AG08396 (cell line): ENCODE measurements at places on chromosomes 5 and 9.

GRCh38 chr5:1815881-1816292 is 14.7 kb downstream of the NDUFS6 start:
- no peak for DNase-seq

- no peak for DNase-seq
Observed at GRCh38 chr9:109381011-109381729, 60.3 kb upstream of the EPB41L4B start.

GRCh38 chr5:152332716-152333460 is 72.2 kb downstream of the NMUR2 start:
- no peak for DNase-seq

DNA sequence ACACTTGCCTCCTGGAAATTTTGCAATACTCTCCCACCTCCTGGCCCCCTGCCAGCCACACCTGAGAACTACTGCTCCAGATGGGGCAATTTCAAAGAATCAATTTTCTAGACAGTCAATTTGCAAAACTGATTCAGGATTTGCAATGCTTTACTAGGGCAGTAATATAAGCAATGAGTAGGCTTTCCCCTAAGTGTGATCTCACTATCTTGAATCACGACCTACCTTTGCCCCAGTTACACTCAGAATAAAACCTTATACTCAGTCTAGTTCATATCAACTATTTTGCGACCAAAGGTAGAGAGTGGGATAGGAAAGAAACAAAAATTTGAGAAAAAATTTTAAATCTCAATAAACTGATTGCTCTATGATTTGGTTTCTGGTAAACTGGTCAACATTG is 54.4 kb downstream of the DROSHA start:
- DNase-seq, result no peak

DNA sequence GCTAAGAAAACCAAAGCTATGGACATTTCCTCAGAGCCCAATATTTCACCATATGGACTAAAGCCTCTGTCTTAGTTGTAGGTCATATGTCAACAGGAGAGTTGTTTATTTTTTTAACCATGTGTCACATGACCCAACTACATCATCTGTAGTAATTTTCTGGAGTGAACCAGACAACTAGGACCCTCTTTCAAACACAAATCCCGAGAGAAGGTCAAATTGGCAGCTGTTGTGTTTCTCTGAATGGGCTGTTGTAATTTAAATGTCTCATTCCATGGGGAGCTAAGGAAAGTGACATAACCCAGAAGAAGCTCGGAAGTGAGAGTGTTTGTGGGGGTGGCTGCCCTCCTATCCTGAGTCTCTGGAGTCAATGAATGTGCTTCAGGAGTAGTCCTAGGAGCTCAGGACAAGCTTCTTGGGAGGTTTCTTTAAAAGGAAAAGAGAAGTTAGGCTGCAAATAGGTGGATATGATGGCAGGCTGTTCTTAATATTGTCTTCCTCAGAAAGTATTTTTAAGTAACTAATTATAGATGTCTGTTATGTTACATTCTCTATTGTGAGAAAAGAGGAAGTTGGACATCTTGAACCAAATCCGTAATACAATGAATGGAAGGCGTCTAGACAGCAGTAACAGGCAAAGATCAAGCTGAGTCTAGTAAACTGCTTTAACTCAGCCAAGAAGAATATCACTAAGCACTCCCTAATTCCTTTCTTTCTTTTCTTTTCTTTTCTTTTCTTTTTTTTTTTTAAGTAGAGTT is 50.1 kb downstream of the TMEM167A start:
- no peak for DNase-seq

GRCh38 chr5:140342287-140342686 is 4.1 kb downstream of the HBEGF start:
- DNase-seq, result no peak

GRCh38 chr9:109088221-109088620 is 31.5 kb downstream of the TMEM245 start:
- DNase-seq, result no peak

GRCh38 chr9:5321058-5321457 is 16.5 kb upstream of the RLN2 start:
- DNase-seq, result no peak

DNA sequence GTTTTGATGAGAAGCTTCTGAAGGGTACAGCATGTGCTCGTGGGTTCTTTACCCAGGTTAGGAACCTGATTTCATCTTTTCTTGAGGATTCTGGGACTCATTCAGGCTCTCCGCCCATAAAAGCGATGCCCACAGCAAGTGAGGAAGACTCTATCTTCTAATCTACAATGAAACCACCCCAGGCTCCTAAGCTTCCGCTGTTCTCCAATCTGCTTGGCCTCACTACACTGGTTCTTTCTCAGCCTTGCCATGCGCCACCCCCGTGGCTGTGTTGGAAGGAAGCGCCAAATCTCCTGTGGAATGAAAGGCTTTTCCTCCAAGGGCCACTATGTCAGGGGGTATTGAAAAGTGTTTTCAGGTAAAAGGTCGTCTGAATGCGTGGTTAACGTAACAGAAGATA is 135.6 kb downstream of the MYO10 start:
- no peak for DNase-seq

DNA sequence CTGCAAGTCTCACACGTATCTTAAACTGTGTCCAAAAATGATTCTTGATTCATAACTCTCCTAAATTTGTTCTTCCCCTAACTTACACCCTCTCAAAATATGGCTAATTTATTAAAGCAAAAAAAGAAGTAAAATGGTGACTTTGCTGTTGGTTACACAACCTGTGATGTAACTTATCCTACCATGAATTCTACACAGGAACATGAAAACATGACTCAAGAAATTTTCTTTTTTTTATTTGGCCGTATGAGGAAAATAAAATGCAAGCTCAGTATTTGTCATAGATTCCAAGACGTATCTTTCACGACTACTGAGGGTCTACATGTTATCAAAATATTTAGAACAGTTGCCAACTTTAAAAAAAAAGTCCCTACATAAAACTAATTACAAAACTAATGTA is 9.2 kb downstream of the LIFR start:
- DNase-seq, result no peak

- DNase-seq, result no peak
Observed at GRCh38 chr5:174777111-174777510, 52.7 kb downstream of the MSX2 start.

- DNase-seq, result no peak
Observed at GRCh38 chr9:4788703-4789102, 4.0 kb upstream of the RCL1 start.

GRCh38 chr5:67021521-67021920 is 175.1 kb downstream of the CD180 start:
- DNase-seq, result no peak
